NCI-H2171 treated with DMSO at 0.1 percent for 48 hours (cell line): ENCODE measurements at places on chromosomes 2 and 18.

DNA sequence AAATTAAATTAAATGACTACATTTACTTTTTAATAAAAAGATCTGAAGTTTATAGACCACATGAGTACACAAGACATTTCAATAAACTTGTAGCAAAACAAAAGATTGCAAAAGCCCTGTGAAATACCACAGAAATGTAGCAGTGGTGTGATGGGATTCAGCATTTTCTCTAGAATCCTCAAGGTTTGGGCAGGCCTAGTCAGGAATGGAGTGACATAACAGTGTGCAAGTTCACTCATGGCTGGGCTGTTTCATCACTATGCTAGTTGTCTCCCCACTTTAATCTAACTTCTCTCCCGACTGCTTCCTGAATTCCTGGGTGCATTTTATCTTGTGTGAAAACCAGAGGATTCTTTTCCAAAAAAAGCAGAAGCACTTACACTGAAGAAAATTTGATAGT, 1089.9 kb upstream of the DDX18 start:
- DNase-seq: no peak

- DNase-seq: peak; percentile 44
Observed at GRCh38 chr18:27202741-27203140, 17.6 kb upstream of the CHST9 start.

GRCh38 chr2:179900655-179901054, 39.2 kb upstream of the ZNF385B start:
- DNase-seq: no peak

DNA sequence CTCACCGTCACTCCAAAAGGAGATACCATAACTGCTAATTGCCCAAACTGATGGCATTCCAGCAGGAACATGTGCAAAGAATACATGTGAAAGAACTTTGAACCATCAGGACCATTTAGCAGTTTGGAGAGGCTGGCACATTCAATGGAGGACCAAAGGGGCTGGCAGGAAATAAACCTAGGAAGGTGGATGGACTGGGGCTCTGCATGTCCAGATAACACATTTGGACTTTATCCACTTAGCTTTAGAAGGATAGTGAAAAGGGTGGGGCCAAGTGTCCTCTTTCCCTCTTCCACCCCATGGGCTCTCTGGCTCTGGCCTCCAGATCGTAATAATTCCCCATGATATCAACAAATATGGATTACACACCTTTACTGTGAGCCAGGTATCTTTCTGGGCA, 80.0 kb upstream of the STPG4 start:
- no peak for DNase-seq

DNA sequence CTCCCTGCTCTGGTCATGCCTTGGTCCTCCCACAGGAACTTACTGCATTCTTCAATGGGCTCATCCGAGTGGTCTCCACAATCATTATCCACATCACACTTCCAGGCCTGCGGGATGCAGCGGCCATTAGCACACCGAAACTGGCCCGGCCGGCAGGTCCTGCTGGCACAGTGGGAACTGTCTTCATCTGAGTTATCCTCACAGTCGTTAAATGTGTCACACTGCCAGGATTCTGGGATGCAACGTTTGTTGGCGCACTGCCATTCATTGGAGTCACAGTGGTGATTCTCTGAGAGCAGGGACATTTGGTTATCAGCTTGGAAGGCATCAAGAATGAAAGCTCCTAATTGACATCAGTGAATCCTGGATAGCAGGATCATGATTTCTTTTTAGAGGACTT, 104.5 kb downstream of the DHRS9 start:
- DNase-seq: no peak

- no peak for DNase-seq
Observed at GRCh38 chr2:41764919-41765318, 282.9 kb upstream of the PKDCC start.

DNA sequence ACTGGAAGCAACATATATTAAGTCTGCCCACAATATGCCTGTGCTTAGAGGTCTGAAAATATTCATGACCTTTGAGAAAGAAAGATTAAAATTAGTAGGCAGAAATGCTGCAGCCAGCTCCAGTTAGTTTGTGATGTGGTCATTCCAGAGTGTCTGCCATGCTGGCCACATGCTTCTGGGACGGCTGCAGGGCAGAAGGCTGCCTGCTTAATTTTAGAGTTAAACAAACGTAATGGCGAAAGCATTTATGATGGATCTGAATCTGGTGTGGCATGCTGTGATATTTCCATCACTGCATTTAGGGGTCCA, 95.4 kb downstream of the FHOD3 start:
- no peak for DNase-seq

- no peak for DNase-seq
Observed at GRCh38 chr18:73366713-73367112, 498.9 kb upstream of the NETO1 start.
